ENCODE measurements at places on chromosomes 3 and 15. TPM values are rescaled to one million over a fixed set of nuclear protein-coding genes. Genes with fewer than 3 reads are reported as not detected.

GRCh38 chr15:40327457-40327856 lies 4.0 kb downstream of the INAFM2 start:
- DNase-seq, result peak; percentile 43

DNA sequence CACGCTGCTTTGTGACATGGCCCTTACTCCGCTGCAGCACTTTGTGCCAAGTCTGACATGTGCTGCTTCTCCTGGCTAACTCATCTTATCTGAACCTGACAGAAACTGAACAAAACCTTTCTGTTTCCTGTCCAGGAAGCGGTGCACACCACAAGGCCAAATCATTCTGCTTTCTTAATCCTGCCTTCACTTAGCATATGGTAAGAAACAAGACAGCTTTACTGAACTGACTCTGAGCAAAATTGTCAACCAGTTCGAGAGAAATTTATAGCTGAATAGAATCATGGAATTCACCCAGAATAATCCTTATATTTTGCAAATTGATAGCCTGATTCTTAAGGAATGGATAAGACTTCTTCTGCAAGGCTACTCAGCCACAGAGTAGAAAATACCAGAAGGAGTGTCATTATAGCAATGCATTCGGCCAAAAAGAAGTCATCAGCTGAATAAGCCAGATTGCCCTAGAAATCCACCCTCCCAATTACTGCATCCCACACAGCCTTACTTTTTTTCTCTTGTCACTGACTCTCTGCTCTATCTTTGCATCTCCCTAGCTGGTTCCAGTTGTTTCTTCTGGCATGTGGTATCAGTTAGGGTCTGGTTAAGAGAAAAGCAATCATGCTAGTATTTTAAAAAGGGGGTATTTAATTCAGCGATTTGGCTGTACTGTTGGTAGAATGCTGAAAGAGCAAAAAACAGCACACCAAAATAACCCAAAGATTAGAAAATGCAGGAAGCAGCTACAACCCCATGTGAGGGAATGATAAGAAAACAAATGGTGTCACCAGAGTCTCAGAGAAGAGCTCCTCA lies 41.6 kb upstream of the STRIT1 start:
- DNase-seq, result no peak

DNA sequence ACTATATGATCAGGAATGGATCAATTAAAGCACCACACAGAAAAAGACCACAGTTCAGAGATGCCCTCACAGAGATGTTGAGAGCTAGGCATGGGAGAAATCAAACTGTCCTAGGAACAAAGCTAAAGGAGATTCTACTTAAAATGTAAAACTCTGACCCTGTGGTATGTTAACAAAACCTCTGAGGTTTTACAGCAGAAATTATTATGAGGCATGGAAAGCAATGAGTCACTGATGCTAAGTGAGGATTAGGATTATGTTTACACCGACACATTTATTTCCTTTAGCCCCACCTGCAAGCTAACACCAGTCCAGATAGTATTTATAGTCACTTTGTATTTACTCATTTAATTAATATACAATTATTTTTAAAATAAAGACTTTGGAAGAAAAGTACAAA lies 1242.2 kb downstream of the OTOL1 start:
- DNase-seq, result no peak

- no peak for DNase-seq
Measured at GRCh38 chr3:68056556-68056955, 402.1 kb upstream of the SUCLG2 start.

DNA sequence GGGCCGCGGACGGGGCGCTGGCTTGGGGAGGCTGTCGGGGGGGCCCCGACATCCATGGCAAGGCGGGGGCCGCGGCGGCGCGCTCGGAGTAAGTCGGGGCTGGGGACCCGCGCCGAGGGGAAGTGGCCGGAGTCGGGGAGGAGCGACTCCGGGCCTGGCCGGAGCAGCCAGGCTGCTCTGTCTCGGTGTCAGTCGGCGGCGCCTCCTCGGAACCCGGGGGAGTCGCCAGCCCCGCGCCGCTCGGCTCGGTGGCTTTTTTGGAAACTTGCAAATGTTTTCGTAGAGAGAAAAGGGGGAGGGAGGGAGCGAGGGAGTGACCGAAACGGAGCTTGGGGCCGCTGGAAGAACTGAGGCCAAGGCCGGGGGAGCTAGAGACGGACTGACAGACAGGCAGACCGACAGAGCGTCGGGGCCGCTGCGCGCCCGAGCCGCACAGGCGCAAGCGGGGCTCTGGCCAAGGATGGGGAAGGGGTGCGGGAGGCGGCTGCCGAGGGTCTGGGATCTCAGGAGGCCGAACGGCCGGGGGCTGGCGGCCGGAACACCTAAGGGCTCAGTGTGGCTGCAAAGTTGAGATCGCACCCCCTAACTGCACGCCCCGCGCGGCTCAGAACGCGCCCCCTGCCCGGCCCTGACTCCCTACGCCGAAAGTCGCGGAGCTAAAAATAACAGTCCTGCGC lies 5.0 kb downstream of the PTH1R start:
- DNase-seq, result no peak

DNA sequence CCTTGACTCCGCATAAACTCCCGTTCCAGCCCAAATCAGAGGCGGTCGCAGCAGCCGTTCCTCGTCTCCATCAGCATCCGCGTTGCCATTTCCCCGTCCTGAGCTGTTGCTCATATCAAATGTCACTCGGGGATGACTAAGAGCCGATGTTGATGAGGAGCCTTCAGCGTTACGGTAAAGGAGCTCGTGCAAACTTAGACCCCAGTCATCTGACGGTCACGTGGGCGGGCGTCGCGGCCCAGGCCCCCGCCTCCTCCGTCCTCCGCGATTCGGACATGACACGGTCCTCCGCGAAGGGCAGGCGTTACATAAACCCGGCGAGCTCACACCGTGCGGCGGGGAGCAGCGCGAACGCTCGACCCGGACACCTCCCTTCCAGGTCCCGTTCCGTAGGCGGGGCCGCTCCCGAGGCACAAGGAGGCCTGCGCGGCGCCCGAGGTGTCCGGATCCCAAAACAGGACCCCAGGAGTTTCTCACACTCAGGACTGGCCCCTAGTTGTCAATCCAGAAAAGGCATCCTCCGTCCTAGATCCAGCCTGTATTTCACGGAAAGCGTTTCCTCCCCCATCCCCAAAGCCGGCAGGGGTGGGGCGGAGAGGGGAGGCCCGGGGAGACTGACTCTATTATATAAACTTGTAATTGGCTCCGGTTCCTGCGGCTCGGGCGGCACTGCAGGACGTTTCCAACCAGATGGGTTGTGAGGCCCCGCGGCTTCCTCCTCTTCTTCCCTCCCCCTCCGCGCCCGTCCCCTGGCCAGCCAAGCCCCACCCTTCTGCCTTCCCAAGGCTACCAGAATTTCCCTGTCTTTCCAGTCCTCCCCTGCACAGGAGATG lies 100.0 kb upstream of the IGF1R start:
- DNase-seq, result peak; percentile 93

- DNase-seq, result no peak
Measured at GRCh38 chr3:188240189-188240981, 86.4 kb downstream of the LPP start.

DNA sequence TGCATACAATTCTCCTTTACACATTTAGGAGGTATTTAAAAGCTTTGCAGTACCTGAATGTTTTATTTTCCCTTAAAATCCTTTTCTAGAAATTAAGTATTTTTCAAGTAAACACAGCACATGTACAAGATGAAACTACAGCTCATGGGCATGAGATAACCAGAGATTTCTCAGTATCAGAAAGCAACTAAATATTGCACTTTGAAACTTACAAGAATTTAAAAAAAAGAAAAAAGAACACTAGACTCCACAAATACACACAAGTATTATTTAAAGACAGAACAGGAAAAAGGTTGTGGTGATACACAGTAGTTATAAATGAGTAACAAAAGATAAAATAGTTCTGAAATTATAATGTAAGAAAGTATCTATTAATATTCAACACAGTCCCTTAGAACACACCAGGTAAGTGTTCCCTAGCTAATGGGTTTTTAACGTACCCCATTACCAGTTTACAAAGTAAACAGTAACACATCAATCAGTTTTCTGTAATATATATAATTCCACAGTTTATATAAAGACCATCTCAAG lies 35.3 kb downstream of the SLTM start:
- no peak for DNase-seq

The TM6SF1 gene
- total RNA-seq, result 6.9 TPM

GRCh38 chr3:153130312-153130977 lies 31.6 kb upstream of the RAP2B start:
- DNase-seq, result no peak

DNA sequence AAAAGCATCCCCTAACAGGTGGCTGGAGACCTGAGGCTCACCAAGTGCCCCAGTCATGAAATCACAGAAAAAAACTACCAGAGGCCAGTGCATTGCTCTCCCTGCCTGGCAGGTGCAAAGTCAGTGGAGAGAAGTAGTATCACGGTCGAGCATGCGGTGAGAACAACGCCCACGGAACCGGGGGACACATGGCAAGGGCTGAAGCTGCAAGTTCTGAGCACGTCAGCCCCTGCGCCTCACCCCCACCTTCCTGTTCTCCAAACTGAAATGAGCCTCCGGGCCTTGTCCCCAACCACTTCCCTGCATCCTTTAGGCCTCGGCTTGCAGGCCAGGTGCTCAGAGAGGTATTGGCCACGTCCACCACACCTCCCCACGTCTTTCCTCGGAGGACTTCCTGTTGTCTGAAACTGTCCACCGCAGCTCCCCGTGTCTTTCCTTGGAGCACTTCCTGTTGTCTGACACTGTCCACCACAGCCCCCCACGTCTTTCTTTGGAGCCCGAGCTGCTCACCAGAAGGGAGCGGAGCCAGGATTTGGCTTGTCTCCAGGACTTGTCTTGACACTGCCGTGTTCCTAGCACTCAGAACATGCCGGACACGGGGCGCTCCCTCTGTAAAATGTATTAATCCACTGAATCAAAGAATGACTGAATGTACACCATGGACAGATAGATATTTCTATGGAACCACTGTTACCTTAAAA lies 43.9 kb downstream of the NSMCE3 start:
- no peak for DNase-seq

DNA sequence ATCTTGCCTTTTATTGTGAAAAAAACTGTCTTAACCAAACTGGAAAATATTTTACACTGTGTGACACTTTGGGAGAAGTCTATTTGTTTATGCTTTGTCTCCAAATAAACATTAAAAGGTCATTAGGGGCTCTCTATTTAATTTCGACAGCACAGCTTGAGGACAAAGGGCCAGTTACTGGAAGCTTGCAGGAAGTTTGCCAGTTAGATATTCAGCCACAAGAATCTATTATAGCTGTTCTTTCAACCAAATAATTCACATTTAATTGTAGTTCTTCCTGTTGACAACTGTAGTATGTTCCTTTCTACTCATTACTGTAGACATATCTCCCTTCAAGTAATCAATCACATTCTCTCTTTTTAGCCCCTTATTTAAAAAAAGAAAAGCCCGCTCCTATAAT lies 6.1 kb downstream of the CP start:
- DNase-seq, result no peak

The UBE2E1 gene
- 88.4 TPM for total RNA-seq

DNA sequence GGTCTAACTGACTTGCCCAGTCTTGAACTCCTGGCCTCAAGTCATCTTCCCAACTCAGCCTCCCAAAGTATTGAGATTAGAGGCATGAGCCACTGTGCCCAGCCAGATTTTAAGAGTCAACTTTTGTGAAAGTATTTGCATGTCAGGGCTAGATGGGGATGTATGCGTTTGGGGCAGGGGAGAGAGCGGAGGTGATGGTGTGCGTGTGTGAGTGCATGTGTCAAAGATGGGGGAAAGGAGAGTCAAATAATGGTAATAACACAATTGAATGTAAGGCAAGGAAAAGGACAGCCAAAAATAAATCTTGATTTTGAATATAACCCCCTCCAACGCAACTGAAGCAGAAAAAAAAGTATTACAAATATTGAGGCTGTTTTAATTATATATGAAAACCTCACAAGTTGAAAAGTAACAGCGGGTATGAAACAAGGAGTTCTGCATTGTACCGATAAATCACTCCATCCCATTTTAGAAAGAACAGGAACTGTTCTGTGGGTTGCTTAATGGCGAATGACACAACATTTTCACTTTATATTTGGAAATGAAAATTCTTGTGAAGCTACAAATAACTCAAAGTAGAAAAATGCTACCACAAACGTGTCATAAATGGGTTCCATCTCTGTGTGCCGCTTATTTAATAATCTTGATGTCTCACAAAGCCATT lies 29.9 kb upstream of the LDHAL6B start:
- DNase-seq, result no peak

DNA sequence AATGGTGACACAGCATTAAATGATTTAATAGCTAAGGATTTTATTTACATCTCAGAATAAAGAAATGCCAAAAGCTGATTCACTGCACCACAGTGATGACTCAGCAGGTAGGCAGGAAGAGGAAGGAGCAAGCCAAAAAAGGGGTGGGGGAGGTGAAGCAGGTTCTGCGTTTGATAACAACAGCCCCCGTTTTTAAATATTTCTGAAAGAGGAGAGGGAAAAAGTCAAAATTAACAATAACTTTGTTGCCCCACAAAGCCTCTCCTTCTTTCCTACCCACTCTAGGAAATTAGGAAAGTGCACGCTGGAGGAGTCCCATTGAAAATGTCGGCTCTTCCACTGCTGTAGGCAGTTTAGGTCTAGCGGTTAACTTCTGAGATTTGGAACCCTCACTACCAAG lies 9.9 kb upstream of the CCDC54 start:
- DNase-seq, result no peak

The ANKDD1A gene
- total RNA-seq, result 25.1 TPM

GRCh38 chr15:72516777-72517176 lies 42.6 kb downstream of the ARIH1 start:
- DNase-seq, result no peak

The BSN gene
- 0.42 TPM for total RNA-seq

DNA sequence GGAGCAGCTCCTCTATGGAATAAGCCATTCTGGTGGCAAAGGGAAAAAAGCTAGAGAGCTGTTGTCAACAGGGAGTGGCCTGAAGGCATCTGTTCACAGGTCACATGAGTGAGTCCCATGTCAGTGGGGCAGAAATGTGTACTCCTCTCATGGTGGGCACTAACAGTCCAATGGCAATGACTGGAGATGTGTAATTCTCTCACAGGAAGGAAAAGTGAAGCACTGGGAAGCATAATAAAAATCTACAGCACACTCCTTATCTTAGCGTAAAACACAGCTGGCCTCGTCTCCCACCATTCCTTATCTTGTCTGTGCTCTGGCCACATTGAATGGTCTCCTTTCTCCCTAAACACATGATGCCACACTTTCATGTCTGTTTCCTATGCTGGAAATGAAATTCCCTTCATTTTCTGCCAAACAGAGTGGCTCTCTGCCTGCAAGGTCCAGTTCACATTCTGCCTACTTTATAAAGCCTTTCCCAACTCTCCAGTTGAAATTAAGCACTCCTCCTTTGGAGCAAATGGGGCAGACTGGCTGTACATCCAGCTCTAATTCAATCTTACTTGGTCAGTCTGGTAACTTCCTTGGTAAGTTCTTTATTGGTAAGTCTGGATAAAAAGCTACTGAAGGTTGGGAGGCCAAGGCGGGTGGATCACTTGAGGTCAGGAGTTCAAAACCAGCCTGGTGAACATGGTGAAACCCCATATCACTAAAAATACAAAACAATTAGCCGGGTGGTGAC lies 139.8 kb downstream of the RPL22L1 start:
- DNase-seq, result no peak

DNA sequence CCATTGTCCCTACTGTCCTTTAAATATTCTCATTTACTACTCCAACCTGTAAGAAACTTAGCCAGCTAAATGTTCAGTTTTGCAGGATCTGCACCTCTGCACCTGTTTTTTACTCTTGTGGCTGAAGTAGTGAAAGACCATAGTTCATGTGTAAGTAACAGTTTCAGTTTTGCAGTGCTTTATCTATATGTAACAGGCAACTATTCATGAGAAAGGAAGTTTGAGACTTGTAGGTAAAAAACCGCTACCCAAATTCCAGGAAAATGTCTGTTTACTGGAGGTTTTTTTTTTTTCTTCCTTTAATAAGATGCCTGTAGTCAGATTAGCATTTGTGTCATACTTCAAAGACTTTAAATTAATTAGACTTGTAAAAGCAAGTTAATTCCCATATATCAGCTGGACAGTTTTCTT lies 25.4 kb upstream of the MBNL1 start:
- no peak for DNase-seq
